Renal cortex interstitium (tissue), 15 donors: ENCODE measurements at places on chromosomes 2 and 18.

DNA sequence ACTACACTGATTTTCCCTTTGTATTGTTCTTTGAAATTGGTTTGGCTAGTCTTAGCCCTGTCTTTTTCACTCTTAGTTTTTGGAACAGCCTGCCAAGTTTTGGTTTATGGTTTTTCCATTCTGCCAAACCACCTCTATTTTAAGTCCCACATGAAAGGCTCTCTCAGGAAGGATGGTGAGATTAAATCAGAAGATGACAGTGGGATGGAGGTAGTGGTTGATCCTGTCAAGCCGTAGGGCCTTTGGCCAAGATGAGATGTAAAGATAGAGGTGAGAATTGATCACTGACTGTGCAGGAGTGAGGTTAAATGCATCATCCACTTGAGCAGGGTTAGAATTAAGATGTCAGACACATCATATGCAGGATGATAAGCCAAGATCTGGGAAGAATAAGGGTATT is 948.5 kb downstream of the SLC4A3 start:
- no peak for DNase-seq

DNA sequence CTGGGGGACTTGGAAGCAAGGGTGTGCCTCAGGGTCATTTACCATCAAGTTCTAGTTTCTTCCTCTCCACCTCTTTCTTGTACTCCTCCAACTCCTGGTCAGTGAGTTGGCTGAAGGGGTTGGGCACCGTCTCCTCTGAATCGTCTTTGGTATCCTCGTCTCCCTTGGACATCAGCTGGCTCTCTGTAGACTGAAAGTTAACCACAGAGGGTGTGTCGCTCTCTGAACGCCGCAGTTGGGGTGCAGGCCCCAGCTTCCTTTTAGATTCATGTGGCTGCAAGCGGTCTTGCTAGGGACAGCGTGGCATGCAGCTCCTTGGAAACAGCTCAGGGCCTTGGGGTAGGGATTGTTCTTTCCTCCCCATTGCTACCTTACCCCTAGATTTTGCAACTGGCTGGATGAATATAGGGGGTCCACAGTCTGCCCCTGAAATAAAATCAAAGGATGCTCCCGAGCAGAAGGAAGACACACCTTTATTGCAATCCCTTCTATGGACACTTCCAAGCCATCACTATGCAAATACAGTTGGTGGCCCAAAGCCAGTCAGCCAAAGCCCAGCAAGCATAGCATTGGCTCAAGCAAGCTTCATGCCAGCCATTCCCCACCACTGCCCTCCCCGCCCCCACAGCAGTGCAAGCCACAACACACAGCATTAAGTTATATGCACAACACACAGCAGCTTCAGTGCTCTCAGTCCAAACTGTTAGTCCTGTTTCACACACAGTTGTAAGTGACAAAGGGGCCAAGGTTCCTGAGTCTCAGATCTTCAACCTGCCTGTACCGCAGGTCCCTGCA is 93.2 kb downstream of the ADD2 start:
- no peak for DNase-seq

DNA sequence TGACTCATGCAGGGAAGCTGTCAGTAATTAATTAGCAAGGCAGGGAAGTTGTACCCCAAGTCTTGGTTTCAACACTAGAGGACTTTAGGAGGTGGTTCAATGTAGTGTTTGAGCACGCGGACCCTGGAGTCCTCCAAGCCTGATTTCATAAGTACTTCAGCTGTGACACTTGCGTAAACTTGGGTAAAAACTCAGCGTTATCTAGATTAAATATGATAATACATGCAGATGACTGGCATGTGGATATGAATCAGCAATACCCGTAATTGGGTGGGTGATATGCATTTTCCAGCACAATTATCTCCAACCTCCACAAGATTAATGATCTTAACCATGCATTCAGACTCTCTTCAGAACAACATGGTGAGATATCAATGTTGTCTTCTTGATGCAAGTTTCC is 5.2 kb downstream of the UGT1A7 start:
- no peak for DNase-seq

- DNase-seq = no peak
Observed at GRCh38 chr2:235849489-235849888, 318.7 kb downstream of the GBX2 start.

DNA sequence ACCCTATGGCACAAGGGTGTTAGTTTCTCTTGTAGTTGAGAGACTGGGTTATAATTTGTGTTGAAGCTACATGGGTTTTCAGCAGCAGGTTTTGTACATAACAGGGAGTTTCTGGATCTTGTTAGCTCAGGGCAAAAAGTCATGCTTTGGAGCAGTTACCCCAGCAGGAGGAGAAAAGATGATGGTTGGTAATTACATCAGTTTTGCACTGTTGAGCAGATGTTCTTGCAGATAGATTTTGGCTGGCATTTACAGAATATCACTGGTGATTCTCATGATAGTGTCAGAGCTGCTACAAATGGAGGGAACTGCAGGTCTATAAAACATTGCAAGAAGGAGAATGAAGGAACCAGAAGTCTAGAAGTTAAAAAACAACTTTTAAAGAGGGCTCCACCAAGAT is 215.2 kb upstream of the ATP5MC3 start:
- no peak for DNase-seq

- DNase-seq = no peak
Observed at GRCh38 chr2:138676619-138677021, 103.6 kb downstream of the NXPH2 start.

DNA sequence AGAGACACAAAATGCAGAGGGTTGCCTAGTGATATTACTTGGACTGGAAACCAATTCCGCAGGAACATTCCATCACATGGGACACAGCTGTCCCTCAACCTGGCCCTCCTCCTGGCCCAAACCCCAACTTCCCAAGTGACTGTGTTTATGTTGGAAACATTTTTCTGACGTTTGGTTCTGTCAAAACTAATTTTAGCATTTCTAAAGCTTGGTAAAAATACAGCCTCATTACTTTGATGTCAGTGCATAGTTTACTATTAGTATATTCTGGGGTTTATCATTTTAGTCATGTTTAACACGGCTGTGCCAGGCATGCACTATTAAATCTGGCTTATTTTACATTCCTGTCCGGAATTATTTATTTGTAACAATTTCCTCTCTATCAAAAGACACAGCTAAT is 69.9 kb downstream of the GLI2 start:
- no peak for DNase-seq
